SJCRH30 (cell line): ENCODE measurements at places on chromosomes 16 and 17.

GRCh38 chr17:73901661-73902415, 257.6 kb upstream of the SDK2 start:
- DNase-seq, result no peak

- no peak for DNase-seq
Measured at GRCh38 chr17:80613732-80614071, 69.1 kb downstream of the RPTOR start.

DNA sequence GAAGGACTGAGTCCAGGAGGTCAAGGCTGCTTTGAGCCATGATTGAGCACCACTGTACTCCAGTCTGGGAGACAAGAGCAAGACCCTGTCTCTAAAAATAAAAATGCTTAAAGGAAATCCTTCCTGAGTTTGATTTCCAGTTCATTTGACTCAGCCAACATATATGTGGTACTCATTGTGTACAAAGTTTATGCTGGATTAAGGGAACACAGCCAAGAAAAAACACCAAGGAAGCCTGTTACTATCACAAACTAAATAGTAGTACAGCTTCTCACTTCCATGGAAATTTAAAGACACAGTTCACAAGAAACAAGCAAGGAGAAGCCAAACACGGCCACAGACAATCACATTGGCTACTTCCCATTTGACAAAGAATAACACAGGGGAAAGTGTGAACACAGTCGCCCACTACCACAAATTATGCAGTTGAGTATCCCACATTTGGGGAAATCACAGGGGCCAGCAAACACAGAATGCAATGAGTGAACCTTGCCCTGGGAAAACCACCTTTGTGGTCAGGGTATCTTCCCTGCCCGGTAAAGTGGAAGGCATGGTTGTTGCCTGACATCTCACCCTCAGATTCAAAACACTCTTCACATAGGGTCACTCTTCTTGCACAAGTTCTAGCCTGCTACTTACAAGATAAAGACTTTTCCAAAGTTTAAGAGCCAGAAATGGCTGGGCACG, 14.5 kb downstream of the TEX14 start:
- DNase-seq, result no peak

GRCh38 chr17:10089196-10089804, 109.1 kb downstream of the GAS7 start:
- no peak for DNase-seq

GRCh38 chr16:13331918-13332317, 430.5 kb downstream of the SHISA9 start:
- DNase-seq, result no peak

DNA sequence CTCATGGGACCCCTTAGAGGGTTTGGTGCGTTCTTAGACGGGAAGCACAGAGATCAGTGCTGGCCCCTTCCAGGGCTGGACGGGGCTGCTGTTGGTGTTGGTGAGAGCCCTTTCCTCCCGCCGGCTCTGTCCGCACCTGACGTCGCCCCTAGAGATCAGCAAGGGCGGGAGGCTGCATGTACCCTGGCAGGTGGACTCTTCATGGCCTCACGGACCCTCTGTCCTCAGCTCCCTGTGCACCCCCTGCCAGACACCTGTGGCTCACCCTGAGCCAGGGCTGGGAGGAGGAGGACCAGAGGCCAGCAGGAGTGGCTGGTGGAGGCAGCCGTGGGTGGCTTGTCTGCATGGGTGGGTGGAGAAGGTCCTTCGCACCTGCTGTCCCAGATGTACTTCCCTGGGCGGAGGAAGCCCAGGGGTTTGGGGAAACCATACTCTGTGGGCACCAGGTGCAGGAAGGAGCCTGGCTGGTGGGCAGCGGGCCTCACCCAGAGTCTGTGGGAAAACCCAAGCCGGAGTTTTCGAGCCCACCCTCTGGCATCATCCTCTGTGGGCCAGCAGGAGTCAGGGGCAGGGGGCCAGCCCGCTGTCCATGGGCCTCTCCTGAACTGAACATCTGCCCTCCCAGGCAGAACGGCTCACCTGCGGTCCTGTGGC, 348.6 kb downstream of the SEC14L1 start:
- no peak for DNase-seq

- peak; percentile 97 for DNase-seq
Measured at GRCh38 chr17:29929533-29930408, at the start of gene SSH2. Gene SSH2 (minus strand): TSS chr17:29930228. CDS start chr17:29930000, 228 bp downstream.

GRCh38 chr17:57684711-57685498, 60.2 kb downstream of the CCDC182 start:
- no peak for DNase-seq

DNA sequence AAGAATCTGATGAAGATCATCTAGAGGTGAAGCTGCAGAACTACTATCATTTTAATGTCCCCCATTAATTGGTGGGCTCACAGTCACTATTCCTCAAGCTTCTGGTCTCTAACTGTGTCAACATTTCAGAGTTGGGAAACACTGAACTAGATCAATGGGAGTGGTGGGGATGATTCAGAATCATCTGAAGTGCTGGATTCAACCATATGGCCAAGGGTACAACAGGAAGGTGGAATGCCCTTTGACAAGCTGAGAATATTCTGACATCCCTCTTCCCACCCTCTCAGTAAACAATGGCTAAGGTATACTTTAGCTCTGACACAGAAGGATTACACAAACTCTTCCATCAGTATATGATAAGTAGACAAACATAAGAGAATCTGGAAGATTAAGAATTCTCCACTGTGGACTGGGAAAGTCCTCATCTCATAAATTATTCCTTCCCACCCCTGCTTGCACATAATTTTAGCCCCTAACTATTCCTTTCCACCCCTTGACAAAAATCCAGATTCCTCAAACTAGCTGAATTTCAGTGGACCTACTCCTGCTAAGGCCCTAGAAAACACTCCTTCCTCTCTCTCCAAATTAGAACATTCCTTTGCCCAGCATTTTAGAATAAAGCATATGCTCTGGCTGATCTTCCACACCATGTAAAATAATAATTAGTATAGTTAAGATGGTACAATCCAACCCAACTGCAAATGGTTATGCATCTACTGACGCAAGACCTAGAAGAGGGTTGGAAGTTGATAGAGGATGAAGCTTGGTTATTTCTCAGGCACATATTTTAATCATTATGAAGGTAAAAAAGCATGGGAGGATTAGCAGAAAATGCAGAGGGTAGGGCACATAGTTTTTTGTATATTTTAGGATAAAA, 16.3 kb upstream of the RFFL start:
- DNase-seq, result no peak

DNA sequence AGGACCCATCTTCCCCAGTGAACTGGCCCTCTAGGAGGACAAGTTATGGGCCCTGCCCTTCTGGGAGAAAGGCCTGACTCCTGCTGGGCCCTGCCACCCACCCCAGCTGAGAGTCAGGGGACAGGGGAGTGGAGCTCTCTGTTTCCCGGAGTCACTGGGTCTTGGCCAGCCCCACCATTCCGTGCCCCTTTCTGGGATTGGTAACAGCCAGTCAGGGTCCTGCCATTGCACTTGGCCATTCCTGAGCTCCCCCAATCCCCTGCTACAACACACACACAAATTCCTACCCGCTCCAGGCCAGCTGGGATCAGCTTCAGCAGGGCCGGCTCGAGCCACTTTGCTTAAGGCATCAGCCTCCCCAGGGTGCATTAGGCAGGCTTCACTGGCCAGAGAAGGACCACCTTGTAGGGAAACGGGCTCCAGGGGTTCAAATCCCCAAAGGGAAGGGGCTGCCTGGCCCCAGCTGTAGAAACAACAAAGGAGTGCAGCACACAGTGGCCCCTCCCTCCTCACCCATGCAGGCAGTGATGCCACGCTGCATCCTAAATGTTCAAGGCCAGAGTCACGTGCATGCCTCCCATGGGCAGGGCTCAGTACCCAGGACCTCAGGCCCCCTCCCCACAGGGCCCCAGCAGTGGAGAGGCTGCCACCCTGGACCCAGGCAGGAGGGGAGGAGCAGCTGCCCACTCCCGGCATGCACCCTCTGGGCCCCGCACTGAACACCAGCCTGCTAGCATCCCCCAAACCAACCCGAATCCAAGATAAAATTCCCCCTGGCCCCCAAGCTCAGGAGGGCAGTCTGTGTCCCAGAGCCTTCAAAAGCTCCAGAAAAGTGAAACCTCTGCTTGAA, 37.7 kb downstream of the C16orf78 start:
- no peak for DNase-seq

- no peak for DNase-seq
Measured at GRCh38 chr17:14070344-14070984, 1.2 kb downstream of the COX10 start.

- peak; percentile 67 for DNase-seq
Measured at GRCh38 chr16:87132361-87133014, 184.7 kb downstream of the C16orf95 start.

DNA sequence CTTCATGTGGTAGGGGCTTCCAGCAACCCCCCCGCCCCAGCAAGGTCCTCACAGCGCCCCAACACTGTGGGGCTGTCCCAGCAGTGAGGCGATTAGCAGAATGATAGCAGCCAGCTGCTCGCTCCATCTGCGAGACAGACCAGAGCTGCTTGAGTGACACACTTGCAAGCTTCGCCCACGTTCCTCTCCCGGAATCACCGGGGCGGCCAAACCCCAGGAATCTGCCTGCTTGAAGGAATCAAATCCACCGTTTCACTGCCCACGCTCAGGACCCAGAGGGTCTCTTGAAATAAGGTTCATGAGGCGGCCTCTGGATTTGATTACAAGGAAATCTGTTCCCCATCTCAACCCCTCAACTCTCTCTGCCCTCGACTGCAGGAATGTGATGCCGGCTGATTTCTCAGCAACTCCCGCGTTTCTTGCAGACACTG, 356.0 kb downstream of the C16orf95 start:
- DNase-seq, result peak; percentile 26

- DNase-seq, result no peak
Measured at GRCh38 chr17:58245428-58246103, 7.2 kb downstream of the LPO start.

- peak; percentile 33 for DNase-seq
Measured at GRCh38 chr17:35612924-35613521, 25.9 kb downstream of the AP2B1 start.

DNA sequence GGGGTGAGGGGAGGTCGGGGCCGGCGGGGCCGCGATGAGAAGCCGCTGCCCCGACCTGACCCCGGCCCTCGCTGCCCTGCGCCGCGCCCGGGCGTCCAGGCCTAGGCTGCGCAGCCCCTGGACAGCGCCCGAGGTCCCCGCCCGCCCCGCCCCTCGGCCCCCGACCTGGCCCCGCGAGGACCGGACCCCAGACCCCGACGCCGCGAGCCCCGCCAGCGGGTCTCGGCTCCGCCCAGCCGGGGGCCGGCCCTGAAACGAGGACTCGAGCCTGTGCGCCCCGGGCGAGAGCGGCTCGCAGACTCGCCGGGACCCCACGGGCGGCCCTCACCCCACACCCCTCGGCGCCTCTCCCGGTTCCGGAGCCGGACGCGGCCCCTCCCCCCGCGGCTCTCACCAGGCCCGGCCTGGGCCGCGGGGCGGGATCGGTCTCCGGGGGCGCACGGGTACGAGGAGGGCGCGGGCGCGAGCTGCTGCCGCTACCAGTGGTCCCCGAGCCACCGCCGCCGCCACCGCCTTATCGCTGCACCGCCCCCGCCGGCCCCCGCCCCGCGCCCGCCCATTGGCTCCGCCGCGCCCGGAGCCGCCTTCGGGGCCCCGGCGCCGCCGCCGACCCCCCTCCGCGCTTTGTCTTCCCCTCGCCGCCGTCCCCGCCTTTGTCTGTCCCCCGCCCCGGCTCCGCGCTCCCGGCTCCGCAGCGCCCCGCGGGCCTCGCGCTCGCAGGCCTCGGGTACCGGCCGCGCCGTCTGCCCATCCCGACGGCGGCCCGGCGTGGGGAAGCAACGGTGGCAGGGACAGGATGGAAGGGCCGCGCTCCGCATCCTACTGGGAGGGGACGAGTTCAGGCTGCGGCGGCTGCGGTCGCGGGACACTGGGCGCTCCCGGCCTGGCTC, at the start of gene LIMD2:
LIMD2 (minus strand) TSS at position 488 of the 890 bp plus-strand sequence. CDS start 827 bp downstream, outside the sequence.
- peak; percentile 66 for DNase-seq

- peak; percentile 20 for DNase-seq
Measured at GRCh38 chr17:11506635-11507034, 91.6 kb upstream of the DNAH9 start.

GRCh38 chr17:73128496-73128895, 36.0 kb upstream of the SLC39A11 start:
- no peak for DNase-seq

GRCh38 chr16:20347666-20348364, 4.7 kb downstream of the UMOD start:
- DNase-seq, result no peak

DNA sequence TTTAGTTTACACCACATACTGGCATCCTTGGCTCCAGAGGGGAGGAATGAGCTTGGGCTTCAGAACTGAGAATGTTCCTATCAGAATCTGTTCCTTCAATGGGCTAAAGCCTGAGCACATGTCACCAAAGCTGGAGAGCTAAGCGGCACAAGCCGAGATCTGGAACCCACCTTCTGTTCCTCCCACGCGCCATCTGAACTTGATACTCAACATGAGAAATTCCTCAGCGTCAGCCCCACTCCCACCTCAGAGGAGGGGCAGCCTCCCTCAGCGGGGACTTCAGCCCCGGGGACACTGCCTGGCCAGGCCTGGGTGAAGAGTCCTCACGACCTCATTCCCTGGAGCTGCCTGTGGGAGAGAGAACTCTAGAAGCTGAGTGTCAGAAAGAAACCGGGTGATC, 22.8 kb upstream of the SLC47A1 start:
- peak; percentile 49 for DNase-seq

DNA sequence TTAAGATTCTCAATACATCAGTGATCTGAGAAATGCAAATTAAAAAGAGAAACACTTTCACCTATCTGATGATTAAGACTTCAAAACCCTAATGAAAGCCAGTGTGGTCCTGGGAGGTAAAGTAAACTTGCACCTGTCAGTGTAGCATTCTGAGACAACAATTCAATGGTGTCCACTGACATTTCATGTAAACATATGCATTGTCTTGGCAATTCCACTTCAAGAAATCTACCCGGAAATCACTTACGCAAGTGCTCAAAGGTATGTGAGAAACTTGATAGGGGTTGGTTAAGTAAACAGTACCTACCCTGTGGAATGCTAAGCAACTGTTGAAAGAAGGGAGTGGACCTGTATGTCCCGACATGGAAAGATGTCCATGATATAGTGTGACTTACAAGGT, 2.1 kb downstream of the ST6GALNAC1 start:
- no peak for DNase-seq
